Activated naive CD8-positive, alpha-beta T cell treated with anti-CD3 and anti-CD28 coated beads, Interleukin-2, amount 10 ng/mL, durations not matched to agents 7 days and 5 days (primary cell): ENCODE measurements at places on chromosomes 3 and 15. TPM values are rescaled to one million over a fixed set of nuclear protein-coding genes. Genes with fewer than 3 reads are reported as not detected.

Gene ISL2
- total RNA-seq: not detected

Gene GPR160
- total RNA-seq: 10.5 TPM

Gene CP
- not detected for total RNA-seq

Gene ZNF80
- total RNA-seq: 5.3 TPM

- peaks cover 15% of the 10 kb centered on the region for H3K27me3 ChIP-seq
- no peak overlapping the region for H3K4me3 ChIP-seq
- no peak for DNase-seq
- H3K4me1 ChIP-seq: no peaks in the 10 kb centered on the region
These were observed 73.7 kb upstream of the DLG1 start for GRCh38 chr3:197372047-197372661.

DNA sequence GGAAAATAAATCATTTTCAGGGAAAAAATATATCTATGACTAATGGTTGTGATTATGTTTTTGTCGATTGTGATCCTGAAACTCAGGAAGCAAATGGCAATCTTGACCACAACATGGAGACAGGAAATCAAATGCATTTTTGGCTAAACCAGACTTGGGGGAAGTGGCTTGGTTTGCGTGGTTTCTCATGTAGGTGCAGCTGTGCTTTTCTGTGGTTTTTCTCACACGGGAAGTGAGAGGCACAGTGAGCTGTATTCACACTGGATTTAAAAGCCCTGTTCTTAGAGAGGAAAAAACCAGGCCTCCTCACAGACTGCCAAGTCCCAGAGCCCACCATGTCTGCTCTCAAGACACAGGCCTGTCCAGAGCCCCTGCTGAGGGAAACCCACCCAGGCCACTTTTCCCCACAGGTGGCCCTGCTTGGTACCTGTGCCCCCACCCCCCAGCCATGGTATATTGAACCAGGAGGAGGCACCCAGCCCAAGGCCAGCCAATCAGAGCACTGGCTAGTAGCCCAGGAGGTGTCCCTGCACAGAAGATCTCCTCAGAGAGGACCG lies 46.1 kb downstream of the BTD start:
- H3K4me1 ChIP-seq: peaks cover 27% of the 10 kb centered on the region
- peaks cover 27% of the 10 kb centered on the region for H3K36me3 ChIP-seq
- H3K27ac ChIP-seq: peak overlapping the region; percentile 70
- H3K4me3 ChIP-seq: peak overlapping the region; percentile 64

DNA sequence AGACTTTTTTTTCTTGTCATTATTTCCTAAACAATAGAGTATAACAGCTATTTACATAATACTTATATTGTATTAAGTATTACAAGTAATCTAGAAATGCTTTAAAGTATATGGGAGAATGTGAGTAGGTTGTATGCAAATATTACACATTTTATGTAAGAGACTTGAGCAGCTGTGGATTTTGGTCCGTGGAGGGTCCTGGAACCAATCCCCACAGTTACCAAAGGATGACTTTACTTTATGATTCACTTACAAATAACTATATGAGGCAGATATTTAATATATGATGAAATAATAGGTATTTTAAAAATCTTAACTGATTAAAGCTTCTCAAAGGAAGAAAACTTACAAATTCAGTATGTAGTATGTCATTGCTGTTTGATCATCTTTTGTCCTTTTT lies 56.3 kb downstream of the PPP2R3A start:
- H3K4me3 ChIP-seq: no peak overlapping the region
- no peak for DNase-seq
- H3K27ac ChIP-seq: no peak overlapping the region
- peaks cover 24% of the 10 kb centered on the region for H3K27me3 ChIP-seq
- no peaks in the 10 kb centered on the region for H3K4me1 ChIP-seq

- H3K4me3 ChIP-seq: no peak overlapping the region
- H3K36me3 ChIP-seq: no peaks in the 10 kb centered on the region
- H3K27ac ChIP-seq: no peak overlapping the region
- no peaks in the 10 kb centered on the region for H3K4me1 ChIP-seq
These were observed 191.1 kb downstream of the KCNAB1 start for GRCh38 chr3:156311431-156311830.

- DNase-seq: no peak
- peak overlapping the region; percentile 1 for H3K4me3 ChIP-seq
- H3K27ac ChIP-seq: peak overlapping the region; percentile 10
- H3K36me3 ChIP-seq: peaks cover 9% of the 10 kb centered on the region
- H3K4me1 ChIP-seq: peaks cover 27% of the 10 kb centered on the region
These were observed 53.2 kb upstream of the HEG1 start for GRCh38 chr3:125108833-125109535.

GRCh38 chr15:70253461-70254156 lies 155.9 kb upstream of the TLE3 start:
- peaks cover 4% of the 10 kb centered on the region for H3K36me3 ChIP-seq
- no peak overlapping the region for H3K4me3 ChIP-seq
- H3K4me1 ChIP-seq: peaks cover 36% of the 10 kb centered on the region
- DNase-seq: no peak
